ENCODE measurements at places on chromosomes 6 and 20.

- no peak for DNase-seq
Observed at GRCh38 chr6:21067521-21067920, 526.0 kb upstream of the SOX4 start.

DNA sequence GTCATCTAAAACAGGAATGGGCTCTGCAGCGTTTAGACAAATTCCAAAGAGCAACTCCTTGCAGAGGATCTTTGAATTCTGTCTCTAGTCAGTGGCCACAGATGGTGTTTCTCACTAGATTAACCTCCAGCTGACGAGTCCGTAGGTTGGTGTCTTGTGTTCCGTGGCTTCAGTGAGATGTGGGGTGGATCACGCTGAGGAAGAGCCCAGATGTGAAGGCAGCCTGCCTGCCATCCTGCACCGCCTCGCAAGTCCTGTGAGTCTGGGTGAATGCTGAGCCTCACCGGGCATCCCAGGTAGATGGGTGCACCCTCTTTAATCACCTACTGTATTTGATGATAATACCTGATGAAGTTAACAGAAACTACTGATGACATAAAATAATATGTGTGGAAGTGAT, 70.4 kb downstream of the THBS2 start:
- no peak for DNase-seq

- no peak for DNase-seq
Observed at GRCh38 chr20:62045118-62045517, 20.6 kb downstream of the TAF4 start.

DNA sequence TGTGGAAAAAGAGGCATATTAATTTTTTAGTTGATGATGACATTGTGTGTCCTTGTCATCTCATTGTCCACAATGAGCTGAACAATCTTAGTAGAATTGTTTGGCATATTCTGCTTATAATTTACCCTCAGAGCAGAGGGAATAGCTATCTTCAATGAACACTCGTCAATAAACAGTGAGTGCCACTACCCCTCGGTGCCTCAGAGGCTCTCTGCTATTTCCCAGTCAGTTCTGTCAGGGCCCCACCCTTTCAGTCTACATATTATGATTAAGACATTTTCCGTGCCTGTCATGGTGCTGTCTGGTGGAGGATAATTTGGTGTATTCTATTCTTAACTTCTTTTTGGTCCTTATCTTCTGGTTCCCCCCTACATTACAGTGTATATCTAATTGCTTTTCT, 31.2 kb downstream of the NUS1 start:
- no peak for DNase-seq

GRCh38 chr6:13235339-13235738, 93.0 kb downstream of the TBC1D7 start:
- no peak for DNase-seq

DNA sequence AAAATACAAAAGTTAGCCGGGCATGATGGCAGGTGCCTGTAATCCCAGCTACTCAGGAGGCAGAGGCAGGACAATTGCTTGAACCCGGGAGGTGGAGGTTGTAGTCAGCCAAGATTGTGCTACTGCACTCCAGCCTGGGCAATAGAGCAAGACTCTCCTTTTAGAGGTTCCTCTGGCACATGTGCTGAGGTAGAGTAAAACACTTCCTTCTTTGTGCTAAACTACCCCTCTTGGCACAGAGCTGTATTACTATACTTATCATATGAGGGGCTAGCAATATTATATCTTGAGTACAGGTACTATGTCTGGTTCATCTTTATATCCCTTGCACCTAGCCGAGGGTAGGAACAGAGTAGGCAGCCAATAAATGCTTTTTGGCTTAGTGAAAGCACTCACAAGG, 40.2 kb upstream of the SAMHD1 start:
- no peak for DNase-seq

GRCh38 chr6:108955329-108955949, 107.2 kb downstream of the ARMC2 start:
- DNase-seq = no peak

- no peak for DNase-seq
Observed at GRCh38 chr6:91079969-91080368, 493.1 kb upstream of the MAP3K7 start.

DNA sequence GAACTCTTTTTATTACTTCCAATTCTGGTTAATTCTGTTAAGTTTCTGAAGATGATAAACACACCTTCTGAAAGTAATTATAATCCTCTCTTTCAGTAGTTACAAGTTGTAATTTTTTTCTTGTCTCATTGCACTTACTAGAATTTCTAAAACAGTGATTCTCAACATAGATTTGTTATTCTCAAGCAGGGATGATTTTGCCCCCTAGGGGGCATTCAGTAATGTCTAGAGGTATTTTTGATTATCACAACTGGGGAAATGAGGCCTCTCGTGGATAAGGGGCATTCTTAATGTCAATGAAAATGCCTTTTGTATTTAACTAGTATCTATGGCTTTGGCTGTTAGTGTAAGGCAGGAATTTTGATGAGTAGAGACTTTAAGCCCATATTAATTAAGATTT, 39.4 kb upstream of the MAFB start:
- DNase-seq = no peak

GRCh38 chr20:49814057-49814694, 1.5 kb downstream of the SLC9A8 start:
- DNase-seq = no peak

- DNase-seq = no peak
Observed at GRCh38 chr20:56974499-56975250, 291.8 kb downstream of the BMP7 start.

GRCh38 chr20:50320005-50320900, 129.6 kb downstream of the CEBPB start:
- DNase-seq = peak; percentile 6

- no peak for DNase-seq
Observed at GRCh38 chr6:167336844-167337630, 12.2 kb downstream of the TTLL2 start.

DNA sequence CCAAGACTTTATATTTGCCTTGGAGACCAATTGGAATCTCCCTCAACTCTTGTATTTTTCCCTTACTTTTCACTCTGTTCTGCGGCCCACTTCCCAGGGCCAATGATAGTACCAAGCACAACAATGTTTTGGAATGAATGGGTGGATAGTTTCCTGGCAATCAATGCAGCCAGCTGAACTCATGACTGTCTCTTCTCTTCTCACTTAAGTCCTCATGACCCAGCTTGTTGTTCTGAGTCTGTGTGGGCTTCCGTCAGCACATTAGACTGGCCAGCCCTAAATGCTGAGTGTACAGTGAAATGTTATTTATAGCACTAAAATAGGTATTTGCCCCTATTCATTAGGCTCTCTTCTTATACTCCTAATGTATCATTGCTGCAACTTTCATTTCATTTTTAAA, 5.6 kb upstream of the MBOAT1 start:
- no peak for DNase-seq

GRCh38 chr20:64165866-64166600, 1.8 kb downstream of the MYT1 start:
- peak; percentile 79 for DNase-seq

DNA sequence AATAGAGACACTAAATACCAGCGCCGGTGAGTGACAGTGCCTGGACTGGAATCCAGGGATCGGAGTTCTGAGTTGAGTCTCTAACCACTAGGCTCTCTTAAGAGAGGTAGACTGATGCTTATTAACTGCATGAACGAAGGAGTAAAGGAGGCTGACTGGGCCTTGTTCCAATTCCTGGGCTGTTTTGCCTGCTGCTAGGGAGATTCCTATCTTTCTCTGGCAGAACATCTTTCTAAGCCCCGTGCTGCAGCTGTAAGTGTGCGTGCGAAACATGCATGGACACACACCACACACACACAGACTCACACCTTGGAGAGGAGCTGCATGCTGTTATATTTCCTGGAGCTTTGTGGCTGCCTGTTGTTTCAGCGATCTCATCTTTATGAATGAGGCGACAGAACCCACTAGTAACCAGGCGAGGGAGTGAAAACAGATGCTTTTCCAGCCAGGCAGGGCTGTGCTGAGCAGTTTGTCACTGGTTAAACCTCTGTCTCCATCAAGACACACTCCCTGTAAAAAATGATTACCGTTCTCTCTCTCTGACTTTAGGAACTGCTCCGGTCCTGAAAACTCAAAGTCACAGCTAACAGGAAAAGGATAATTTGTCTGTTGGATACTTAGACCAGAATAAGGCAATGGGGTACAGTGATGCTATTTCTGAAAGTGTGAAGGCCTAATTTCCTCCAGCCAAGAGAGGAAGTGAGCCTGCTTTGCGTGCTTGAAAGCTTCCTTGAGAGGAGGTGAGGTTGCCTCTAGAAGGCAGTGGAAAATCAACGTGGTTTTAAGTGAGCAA, 157.4 kb upstream of the ZNF217 start:
- peak; percentile 70 for DNase-seq

DNA sequence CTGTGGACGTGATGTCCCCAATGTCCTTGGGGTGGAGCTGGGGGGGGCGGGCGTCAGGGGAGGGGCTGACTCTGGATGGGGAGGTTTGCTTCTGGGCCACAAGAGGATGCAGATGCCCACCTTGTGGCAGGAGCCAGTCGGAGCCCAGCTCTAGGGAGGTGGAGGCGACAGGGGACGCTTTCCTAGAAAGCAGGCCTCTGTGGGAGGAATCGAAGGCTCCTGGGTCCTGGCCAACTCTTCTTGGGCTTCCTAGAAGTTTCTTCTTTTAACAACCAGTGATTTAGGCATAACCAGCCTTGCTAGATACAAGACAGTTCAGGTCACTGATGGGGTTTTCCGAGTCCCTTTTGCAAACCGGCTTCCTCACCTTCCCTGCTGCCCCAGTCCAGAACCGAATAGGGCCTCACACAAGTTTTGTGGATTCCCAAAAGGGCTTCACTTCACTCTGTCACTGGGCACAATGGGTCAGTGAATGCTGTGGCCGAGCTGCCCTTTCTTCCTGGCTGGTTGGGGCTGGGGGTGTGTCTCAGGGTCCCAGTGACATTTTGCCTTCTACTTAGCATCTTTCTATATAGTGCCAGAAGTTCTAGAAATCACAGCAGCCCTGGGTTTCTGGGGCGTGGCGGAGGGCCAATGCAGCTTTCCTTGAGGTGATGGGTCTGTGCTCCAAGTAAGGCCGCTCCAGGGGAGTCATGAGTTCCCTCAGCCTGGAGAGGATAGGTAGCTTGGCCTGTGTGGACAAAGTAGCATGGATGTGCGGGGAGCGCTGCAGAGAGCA, 78.4 kb upstream of the FOXP4 start:
- no peak for DNase-seq

DNA sequence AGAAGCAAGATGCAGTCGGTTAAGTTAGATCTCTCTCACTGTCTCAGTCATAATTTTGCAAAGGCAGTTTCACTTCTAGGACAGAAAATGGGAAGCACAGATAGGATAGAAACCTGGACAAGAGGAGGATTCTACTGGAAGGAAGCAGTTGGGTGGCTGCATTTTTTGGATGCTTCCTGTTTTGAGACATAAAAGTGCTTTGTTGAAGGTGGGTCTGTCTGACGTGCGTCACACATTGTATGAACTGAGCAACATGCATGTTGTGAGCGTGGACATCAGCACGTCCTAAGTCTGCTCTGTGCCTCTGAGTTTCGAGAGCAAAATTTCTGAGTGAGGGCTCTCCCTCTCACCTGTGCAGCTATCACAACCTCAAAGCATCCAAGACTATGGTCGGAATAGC, 68.7 kb upstream of the SNX9 start:
- no peak for DNase-seq

GRCh38 chr20:37562695-37563480, 35.2 kb upstream of the BLCAP start:
- DNase-seq = no peak

- DNase-seq = peak; percentile 83
Observed at GRCh38 chr6:17986656-17987446, 584 bp downstream of the KIF13A start.

GRCh38 chr6:150915880-150916265, 50.4 kb downstream of the MTHFD1L start:
- no peak for DNase-seq

DNA sequence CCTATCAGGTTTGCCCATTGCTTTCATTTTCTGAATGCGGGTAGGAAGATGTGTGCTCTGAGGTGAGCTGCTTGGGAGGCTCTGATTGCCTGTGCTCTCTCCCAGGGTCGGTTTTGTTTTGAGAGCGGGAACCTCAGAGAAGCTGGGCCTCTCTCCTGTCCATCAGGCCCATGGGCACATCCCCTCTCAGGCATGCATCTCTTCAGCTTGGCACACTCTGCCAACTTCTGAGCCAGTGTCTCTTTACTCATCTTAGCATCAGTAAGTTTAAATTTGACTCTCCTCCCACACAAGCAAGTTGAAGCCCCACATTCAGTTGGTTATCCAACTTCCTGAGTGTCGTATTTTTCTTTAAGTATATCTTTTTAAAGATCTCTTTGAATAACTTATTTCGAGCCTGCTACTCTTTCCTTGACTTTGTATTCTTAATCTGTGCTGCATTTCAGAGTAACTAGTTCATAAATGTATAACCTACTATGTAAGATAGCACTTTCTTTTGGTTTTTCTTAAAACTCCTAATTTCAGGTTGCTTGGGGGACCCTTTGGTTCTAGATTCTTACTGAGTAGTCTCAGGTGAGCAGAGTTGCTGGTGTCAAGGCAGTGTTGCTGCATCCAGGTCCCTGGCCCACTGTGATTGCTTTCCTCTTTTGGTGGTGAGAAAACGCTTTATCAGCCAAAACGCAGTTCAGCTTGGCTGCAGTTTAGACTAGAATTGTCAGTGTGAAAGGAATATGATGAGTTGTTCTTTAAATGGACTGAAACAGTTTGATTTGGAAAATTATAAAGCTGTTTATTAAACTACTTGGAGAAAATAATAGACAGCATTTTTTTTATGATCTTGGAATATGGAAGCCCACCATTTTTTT, 54.8 kb downstream of the SNX9 start:
- no peak for DNase-seq

GRCh38 chr6:106254636-106255035, 70.9 kb downstream of the ATG5 start:
- no peak for DNase-seq

GRCh38 chr6:62102387-62102786, 183.6 kb downstream of the KHDRBS2 start:
- DNase-seq = no peak

DNA sequence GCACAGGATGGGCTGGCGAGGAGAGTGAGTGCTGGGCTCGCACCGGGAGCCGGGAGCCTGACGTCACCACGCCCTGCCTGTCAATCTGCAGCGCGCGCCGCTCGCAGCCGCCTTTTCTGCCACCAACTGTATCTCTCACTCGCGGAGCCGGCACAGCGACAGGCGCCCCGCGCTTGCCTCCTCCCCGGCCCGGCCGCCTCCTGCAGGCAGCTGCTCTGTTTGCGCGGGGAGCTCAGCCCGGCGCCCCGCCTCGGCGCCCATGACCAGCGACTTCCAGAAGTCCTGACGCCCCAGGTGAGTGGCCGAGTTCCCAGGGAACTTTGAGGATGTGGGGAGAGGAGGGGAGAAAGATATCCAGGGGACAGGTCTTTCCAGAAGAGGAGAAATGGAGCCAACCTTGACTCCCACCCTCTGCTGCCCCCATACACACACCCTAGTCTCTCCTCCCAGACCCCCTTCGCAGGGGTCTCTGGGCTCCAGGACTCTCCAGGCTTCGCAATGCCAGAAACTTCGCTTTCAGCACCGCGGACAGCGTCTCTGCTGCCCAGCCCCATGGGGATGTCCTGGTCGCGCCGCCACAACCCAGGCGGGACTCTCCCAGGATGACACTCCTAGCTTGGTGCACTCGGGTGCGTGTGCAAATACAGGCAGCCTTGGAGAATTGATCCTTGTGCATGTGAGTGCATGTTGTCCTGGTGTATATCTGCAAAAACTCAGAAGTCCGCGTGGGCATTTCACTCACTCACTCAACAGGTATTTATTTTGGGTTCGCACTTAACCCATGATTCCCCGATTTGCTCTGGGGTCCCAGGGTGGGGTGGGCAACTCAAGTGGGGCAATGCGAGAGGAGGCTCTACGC, at the start of gene GPR6:
Gene GPR6, plus strand, starts transcription at position 138 of the 859 bp plus-strand sequence. CDS start 802 bp downstream, outside the sequence.
- DNase-seq = peak; percentile 76

- DNase-seq = no peak
Observed at GRCh38 chr20:32325706-32326503, 32.2 kb upstream of the ASXL1 start.
